ENCODE measurements at places on chromosomes 12 and 14. TPM values are rescaled to one million over a fixed set of nuclear protein-coding genes. Genes with fewer than 3 reads are reported as not detected.

GRCh38 chr12:79927772-79928474 lies 7.0 kb downstream of the PPP1R12A start:
- DNase-seq, result no peak
- no peaks in the 10 kb centered on the region for H3K36me3 ChIP-seq
- no peak overlapping the region for H3K4me3 ChIP-seq
- peaks cover 79% of the 10 kb centered on the region for H3K4me1 ChIP-seq

The LIN7A gene
- 23.6 TPM for total RNA-seq

The CAMKK2 gene
- total RNA-seq, result 61.5 TPM

The SYNDIG1L gene
- 0.18 TPM for total RNA-seq

The KRT75 gene
- not detected for total RNA-seq

Data from spleen (tissue), 13 donors.